Peyer's patch (tissue), 4 donors: ENCODE measurements at places on chromosomes 12 and 14. TPM values are rescaled to one million over a fixed set of nuclear protein-coding genes. Genes with fewer than 3 reads are reported as not detected.

SYNE2 gene
- 106 TPM for total RNA-seq

RNU4-1 gene
- total RNA-seq, result under 0.01 TPM

CCNK gene
- 32.3 TPM for total RNA-seq

CS gene
- total RNA-seq, result 228 TPM

RFX4 gene
- not detected for total RNA-seq

GRCh38 chr12:45464699-45465098, 248.8 kb downstream of the ANO6 start:
- DNase-seq, result no peak

GRCh38 chr12:120132863-120133385, 16.4 kb upstream of the RAB35 start:
- peak; percentile 29 for DNase-seq
